ENCODE measurements at places on chromosomes 5 and 9.

- DNase-seq = no peak
Measured at GRCh38 chr5:131983244-131983771, 28.1 kb downstream of the ACSL6 start.

DNA sequence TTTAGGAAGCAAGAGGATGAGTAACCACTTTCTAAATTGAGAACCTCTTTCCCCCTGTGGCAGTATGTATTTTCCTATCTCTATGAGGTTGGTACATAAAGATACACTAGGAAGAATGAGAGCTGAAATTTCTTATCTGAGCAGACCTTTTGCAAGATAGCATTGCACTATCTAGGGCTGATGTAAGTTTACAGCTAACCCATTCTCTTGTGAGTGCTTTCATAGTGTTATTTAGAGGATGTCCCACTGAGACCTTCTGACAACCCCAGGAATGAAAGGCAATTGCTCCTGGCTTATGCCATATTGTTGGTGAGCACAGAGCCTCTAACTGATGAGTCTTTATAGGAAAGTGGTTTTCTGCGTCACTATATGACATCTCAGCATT lies 1209.3 kb upstream of the CDH6 start:
- no peak for DNase-seq

- no peak for DNase-seq
Measured at GRCh38 chr5:173583346-173583745, 33.1 kb downstream of the BOD1 start.

DNA sequence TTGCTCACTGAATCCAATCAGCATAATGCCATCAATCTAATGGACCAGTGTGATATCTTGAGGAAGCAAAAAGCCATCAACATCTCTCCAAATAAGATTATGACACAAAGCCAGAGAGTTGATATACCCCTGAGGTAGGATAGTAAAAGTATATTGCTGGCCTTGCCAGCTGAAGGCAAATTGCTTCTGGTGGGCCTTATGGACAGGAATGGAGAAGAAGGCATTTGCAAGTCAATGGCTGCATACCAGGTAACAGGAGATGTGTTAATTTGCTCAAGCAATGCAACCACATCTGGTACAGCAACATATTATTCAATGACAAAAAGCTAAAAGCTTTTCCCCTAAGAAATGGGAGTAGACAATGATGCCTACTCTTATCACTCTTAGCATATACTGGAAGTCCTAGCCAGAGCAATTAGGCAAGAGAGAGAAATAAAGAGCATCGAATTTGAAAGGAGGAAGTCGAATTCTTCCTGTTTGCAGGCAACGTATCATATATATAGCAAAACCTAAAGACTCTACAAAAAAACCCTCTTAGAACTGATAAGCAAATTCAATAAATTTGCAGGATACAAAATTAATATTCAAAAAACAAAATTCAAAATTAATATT lies 216.1 kb upstream of the RASA1 start:
- no peak for DNase-seq

DNA sequence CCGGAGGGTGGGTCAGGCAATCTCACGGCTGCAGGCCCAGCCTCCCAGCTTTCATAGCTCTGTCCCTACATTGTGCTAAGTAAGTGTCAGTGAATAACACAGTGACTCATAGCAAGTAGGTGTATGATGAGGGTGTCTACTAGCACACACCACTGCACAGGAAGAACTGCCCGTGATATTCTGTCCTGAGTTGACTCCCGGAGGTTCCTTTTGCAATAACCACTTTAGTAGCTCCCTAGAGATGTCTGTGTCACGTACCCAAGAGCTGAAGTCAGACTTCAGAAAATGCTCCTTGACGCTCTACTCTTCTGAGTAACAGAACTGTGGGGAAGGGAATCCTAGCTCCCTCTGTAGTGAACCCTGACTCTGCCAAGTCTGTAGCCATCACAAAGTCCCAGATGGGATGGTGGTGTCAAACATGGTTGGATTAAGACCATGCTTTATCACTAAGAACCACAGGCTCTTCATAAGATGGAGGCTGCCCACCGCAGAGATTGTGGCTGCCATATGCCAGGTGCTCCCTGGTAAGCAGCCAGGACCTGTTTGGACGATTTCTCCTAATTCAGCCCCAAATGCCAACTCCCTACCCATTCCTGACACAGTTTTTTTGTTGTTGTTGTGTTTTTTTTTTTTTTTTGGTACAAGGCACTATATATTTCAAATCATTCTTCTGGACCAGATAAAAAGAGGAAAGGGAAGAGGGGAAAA lies 352.6 kb upstream of the PANK3 start:
- no peak for DNase-seq

DNA sequence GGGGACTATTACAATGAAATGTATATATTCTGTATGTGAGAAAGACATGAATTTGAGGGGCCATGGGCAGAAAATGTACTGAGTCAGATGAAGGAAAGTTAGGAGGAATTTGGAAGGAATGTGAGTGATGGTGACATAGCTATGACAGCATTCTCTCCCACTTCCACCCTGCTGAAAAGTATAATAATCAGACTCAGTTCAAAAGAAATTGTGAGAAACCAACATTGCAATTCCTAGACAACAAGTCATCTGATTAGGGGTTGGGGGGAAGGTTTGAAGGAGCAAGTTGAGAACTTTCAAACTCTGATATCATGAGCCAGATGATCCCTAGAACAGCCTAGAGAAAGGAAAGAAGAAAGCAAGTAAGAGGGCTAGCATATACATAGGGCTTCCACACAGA lies 370.6 kb downstream of the DMRTA1 start:
- no peak for DNase-seq

DNA sequence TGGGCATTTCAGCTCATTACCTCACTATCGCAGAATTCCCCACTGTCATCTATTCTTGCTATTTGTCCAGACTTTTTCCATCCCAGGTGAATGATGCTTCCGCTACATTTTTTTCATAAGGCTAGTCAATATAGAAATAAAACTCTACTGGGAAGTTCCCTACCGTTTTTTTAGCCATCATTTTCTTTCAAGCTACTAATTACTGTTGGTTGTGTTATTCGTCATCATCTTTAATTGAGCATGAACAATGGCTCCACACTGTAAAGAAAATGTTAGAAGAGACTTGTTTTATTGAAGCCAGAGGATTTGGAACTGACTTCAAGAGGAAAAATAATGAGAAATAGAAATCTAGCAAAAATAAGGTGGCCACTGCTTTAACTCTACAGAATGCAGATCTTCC lies 265.0 kb downstream of the ZNF608 start:
- DNase-seq = no peak

GRCh38 chr5:145347026-145347616 lies 488.0 kb downstream of the PRELID2 start:
- DNase-seq = no peak

GRCh38 chr5:13540168-13540750 lies 404.2 kb downstream of the DNAH5 start:
- no peak for DNase-seq

GRCh38 chr5:65548281-65548680 lies 14.7 kb downstream of the CENPK start:
- DNase-seq = no peak

DNA sequence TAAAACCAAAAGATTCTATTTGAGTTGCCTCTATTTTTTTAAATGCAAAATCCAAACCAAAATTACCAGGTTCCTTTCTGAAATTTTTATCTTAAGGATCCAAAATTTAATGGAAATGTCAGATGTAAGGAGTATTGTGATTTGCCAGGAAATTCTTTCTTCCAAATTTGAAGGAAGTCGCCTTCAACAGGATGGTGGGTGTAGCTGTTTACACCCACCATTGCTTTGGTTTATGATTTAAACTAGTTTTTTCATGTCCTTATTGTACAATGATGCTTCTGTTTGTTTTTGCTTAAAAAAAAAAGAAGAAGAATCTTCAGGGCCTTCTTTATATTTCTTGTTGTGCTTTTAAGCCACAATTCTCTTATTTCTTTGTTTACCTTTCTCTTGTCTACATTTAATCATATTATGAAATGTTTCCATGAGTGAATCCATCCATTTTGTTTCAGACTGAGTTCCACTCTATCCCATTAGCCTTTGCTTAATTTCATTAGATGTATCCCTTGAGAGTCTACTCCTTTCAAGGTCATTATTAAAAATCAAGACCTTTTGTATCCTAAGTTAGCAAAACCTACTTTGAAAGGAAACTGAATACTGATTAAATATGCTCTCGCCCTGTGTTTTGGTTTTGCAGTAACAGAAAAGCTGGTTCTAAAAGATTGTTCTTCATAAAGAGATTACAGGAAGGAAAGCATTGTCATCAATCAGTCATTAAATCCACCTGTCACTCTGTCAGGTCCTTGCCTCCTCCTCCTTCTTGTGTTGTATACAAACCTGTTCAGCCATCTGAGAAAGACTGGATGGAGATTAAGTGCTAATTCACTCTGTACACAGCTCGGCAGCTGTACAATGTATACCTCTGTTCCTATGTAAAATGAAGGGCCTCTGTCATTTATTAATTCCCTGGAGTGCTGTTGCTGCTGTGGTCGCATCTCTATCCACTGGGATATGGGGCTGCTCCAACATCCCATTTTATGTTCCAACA lies 45.5 kb upstream of the SLC2A8 start:
- DNase-seq = no peak

GRCh38 chr5:14261856-14262611 lies 118.9 kb downstream of the TRIO start:
- no peak for DNase-seq

All from stimulated activated CD8-positive, alpha-beta memory T cell treated with anti-CD3 and anti-CD28 coated beads, Interleukin-7, amount 100 ng/mL, for 24 hours (primary cell).